ENCODE measurements at places on chromosomes 5 and 9.

- no peak for DNase-seq
Measured at GRCh38 chr9:95447660-95448420, 68.9 kb downstream of the PTCH1 start.

GRCh38 chr5:77569409-77569808 lies 69.1 kb downstream of the OTP start:
- no peak for DNase-seq

DNA sequence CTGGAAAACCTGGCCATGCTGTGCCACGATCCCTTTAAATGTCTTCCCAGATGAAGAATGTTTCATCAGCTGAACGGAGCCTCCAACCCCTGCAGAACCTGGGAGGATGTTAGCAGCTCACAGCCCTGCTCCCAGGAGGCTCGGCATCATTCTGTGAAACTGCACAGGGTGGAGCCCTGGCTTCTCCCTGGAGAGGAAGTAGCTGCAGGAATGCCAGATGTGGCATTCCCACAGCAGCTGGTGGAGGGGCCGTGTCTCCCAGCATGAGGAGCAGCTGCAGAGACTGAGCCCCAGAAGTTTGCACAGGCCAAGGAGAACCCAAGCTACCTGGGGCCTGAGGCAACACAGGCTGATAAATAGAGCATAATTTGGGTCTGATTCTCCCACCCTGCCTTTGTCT lies 165.8 kb upstream of the MAP3K1 start:
- DNase-seq, result no peak

GRCh38 chr5:90747175-90747574 lies 188.6 kb downstream of the ADGRV1 start:
- no peak for DNase-seq

- DNase-seq, result no peak
Measured at GRCh38 chr5:173524136-173524535, 92.3 kb downstream of the BOD1 start.

Data from stimulated activated CD8-positive, alpha-beta memory T cell treated with anti-CD3 and anti-CD28 coated beads, Interleukin-4, amount 100 ng/mL, for 4 hours (primary cell).